ENCODE measurements at places on chromosomes 16 and 17.
A peak's percentile ranks its signal among the peaks of the same experiment; 100 is the strongest.

DNA sequence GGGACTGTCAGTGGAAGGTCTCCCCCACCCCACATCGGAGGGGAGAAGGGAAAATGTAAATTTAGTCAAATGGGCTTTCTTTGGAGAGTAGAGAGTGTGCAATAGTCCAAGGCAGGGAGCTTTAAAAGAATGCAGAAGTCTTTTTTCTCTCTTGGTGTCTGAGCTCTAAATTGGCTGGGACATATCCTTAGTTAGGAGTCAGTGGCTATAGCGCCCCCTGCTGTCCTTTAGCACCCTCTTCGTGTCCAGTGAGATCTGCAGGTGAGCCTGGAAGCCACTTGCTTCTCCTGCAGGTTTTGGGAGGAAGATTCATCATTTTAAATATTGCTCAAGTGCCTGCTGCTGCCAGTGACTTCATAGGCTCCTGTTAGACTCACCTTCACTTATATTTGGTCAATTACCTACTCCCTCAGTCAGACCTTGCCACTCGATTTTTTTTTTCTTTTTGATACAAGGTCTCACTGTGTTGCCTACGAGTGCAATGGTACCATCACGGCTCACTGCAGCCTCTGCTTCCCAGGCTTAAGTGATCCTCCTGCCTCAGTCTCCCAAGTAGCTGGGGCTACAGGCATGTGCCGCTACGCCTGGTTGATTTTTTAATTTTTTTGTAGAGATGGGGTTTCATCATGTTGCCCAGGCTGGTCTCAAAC lies 174.8 kb downstream of the PRKCB start:
- DNase-seq, result no peak

DNA sequence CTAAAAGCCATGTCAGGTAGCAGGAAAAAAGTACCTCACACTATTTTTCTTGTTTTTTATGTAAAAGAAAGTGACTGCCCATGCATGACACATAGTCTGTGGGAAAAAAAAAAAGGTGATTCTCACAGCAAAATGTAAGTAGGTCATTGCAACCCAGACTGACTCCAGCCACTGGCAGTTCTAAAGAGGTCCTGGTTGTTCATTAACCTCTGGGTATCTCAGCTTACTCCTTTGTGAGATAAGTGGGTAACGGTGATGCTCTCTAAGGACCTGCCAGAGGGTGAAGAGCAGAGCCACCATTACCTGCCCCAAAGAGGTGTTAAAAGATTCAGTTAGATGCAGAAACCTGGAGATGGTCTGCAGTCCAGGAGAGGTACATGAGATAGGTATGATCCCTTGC lies 531.9 kb downstream of the GRIN2A start:
- DNase-seq, result no peak

DNA sequence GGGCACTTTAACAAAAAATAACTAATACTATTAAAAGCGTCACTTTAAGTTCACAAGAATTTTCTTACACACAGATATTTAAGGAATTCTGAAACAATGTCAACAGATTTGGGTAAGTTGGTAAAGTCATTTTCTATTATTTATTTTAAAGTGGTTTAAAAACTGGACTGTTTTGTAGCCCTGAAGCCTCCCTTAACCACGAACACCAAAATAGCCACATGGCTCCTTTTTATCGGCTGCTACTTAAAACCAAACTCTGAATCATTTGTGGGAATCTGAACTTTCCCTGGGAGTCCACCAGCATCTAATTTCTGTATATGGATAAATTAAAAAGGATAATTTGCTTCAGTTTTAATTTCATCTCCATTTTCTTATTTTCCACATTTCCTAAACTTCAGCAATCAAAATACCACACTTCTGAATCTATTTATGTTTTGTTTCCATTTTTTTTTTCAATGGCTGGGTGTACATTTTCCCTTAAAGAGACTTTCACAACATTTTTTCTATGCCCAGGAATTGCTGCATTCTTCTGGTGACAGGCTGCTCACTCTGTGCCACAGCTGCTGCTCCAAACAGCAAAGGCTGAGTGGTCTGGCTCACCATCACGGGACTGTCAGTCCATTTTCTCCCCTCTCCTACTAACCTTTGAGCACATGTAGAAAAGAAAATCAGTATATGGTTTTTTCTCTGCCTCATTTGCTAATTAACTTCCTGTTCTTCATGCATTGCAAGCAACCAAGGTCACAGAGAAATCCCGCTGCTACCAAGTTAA lies 255.5 kb upstream of the KCNJ16 start:
- no peak for DNase-seq

GRCh38 chr17:49121696-49122292 lies 10.8 kb upstream of the B4GALNT2 start:
- DNase-seq, result no peak

DNA sequence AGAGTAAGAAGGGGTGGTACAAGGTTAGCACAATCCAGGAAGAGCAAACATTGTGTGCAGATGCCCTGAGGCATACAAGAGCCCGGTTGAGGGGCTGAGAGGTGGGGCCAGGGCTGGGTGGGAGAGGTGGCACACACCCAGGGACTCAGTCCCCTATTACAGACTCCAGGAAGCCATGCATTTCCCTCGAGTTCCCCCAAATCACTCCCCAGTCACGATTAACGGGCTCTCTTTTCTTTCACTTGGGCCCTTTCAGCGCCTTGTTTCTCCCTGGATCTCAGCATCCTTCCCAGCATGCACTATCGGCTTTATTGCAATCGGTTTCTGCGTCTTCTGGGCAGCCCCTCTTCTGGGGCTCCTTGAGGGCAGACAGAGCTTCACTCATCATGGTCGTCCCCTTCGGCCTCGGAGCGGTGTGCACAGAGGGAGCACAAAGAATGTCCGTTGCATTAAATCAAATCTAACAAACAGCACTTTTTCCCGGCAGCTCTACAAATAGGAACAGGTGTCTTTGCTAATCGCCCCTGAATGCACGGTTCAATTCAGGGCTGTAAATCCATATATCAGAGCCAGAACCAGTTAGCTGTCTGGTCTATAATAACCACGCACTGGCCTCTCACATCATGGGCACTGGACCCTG lies 184.6 kb upstream of the HSBP1 start:
- peak; percentile 36 for DNase-seq

DNA sequence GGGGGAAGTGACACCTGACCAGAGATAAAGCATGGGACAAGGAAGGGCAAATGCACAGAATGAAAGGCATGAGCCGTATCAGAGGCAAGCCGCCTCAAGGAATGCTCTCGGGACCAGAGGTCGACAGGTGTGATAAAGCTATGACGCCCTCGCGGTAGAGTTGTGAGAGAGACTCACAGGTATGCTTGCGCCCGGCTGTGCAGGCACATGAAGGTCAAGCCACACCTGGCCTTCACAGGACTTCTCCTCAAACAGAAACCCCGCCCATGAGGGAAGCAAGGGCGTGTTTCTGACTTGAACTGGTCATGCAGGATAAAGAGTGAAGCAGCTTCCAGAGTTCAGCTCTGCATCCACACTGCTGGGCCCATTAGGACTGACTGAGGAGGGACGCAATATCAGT lies 7.8 kb downstream of the NCBP3 start:
- no peak for DNase-seq

DNA sequence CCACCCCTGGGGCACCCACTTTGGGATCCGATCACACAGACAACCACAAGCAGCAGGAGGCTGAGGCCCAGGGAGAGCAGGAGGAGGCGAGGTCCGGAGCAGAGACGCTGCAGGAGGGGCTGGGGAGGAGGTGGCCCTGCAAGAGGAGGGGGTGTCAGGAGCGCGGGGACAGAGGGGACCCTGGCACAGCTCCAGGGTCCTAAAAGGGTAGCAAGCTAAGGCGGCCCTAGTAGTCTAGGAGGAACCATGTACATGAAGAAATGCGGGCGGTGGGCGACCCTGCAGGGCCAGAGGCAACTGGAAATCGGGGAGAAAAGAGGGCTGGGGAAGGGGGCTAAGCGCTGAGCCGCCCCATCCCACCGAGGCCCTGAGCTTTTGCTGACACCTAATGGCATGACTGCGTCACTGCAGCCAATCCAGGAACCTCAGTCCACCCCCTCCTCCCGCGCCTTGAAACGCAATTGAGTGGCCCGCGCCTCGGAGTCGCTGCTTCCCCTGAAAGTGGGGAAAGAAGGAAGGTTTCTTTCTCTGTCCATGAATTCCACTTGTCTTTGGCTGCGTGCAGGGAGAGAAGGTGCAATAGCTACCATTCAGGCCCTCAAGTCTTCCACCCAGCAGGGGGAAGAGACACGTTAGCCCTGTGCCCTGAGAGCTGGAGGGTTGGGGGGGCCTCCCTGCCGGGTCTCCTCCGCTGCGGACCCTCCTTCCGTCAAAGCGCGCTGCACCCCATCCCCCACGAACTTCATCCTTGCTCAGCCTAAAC lies 1.8 kb downstream of the ASGR1 start:
- peak; percentile 9 for DNase-seq

DNA sequence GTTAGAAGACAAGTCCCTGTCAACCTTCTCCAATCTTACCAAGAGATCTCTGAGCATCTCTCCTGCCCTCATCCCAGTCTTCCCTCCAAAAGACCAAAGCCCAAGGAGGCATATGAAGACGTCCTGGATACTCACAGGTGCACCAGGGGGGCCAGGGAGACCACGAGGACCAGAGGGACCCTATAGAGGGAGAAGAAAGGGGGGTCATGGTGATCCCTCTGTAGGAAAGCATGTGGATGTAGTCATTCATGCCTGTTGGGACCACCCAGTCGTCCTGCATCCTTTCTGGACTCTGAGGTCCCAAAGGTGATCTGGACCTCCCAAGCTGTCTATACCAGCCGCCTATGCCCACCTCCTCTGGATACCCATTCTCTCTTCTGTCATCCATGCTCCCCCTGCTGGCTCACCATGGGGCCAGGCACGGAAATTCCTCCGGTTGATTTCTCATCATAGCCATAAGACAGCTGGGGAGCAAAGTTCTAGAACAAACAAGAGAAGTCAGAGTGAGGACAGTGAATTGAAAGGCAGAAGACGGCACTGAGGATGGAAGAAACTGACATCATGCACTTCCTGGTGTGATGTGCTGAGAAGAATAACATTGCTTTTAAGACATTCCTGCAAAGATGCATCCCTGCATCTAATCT lies 3.3 kb downstream of the COL1A1 start:
- peak; percentile 79 for DNase-seq

GRCh38 chr16:89583895-89584644 lies 8.5 kb downstream of the CPNE7 start:
- DNase-seq, result no peak

- DNase-seq, result no peak
These were observed 25.8 kb downstream of the WWP2 start for GRCh38 chr16:69787883-69788282.

DNA sequence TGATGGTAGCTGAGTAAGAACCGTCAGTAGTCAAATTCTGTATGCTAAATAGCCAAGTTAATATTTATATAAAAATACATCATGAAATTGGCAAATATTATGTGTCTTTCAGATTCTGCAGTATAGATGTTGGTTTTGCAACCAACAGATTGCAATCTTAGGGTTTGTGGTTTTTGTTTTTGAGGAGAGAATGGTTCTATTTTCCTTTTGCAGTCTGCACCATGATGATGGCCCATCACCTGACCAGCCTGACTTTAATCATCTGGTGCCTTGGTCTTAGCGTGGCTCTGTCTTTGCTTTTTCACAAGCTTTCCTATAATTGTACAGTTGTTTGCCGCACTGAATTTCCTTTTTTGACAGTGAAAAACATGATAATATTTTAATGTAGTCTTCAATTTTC lies 50.7 kb downstream of the NUP93 start:
- DNase-seq, result no peak

GRCh38 chr16:1137604-1138003 lies 15.3 kb upstream of the CACNA1H start:
- no peak for DNase-seq

Data from NCI-H524 (cell line).